Muscle of leg (tissue), 16 donors: ENCODE measurements at places on chromosomes 1 and 21. TPM values are rescaled to one million over a fixed set of nuclear protein-coding genes. Genes with fewer than 3 reads are reported as not detected.

DNA sequence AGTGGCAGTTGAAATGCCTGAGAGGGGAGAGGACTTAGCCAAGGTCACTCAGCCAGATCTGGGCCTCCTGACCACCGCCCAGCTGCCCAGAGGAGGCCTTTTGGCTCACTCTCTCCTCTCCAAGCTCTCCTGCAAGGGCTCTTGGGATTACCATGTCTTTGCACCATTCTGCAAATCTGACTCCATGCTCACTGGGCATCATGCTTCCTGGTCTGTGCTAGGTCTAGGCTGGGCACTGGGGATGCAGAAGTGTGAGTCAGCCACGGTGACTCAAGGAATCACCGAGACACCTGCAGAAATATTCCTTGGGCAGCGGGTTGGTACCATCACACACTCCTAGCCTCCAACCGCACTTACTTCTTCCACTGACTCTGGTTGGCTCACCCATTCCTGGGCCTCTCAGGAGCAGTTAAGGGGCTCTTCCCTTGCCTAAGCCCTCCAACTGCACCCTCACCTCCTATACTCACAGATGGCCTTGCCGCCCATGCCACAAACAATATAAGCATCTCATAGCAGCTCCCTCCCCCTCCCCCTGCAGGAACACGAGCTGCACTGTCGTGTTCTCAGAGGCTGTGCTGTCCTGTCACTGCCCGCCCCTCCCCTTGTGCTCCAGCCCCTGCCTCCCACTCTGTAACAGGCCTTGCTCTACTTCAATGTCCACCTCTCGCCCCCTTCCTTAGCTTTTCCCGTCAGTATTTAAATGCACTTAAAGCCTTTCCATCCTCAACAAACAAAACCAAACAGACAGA, 34.8 kb downstream of the CDCP2 start:
- no peak for DNase-seq

DNA sequence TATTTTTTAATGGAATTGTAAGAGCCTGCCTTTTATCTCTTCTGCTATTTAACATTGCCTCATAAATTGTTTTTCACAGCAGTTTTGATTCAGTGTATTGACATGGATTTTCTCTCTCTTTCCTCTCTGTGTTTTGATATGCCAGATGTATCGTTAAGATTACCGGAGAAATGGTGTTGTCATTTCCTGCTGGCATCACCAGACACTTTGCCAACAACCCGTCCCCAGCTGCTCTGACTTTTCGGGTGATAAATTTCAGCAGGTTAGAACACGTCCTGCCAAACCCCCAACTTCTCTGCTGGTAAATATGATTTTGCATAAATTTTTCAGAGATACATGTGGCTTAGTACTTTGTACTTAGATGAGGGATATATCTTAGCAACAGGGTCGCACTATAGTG, 23.1 kb upstream of the DYNLT5 start:
- DNase-seq, result no peak

GRCh38 chr21:35616090-35616489, 444.2 kb downstream of the SETD4 start:
- peak; percentile 73 for DNase-seq

GRCh38 chr1:66300972-66301451, 232.9 kb upstream of the SGIP1 start:
- DNase-seq, result no peak

- no peak for DNase-seq
These were observed 20.3 kb downstream of the AJAP1 start for GRCh38 chr1:4674676-4675075.

- peak; percentile 65 for DNase-seq
These were observed 114.2 kb downstream of the SLC16A1 start for GRCh38 chr1:112841825-112842224.

DNA sequence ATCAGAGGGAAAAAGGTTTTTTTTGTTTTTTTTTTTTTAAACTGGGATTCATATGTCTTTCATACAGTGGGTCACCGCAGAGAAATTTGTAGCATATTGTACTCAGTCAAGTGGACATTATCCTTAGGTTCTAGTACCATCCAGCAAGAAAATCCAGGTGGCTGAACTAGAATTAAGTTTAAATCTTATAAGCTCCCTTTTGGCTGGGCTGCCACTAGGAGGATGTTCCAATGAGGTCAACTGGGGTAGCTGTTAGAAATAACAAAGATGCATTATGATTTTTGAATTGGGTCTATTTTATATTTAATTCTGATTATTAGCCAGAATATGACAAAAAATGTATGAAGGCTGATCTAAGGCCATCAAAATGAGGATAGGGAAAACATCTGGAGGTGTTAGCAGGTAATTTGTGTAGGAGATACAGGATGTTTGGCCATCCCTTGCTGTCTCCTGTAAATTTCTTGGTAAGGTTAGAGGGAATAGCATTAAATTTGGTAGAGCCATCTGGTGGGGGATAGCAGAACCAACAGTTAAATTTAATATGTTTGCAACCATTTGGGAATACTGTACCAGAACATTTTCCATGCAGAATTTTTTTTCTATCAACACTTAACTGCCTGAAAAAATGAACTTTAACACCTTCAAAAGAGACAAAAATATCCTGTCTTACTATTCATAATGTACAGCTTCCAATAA, 568.5 kb upstream of the B3GALT2 start:
- no peak for DNase-seq

Gene SCCPDH
- 41.0 TPM for total RNA-seq

DNA sequence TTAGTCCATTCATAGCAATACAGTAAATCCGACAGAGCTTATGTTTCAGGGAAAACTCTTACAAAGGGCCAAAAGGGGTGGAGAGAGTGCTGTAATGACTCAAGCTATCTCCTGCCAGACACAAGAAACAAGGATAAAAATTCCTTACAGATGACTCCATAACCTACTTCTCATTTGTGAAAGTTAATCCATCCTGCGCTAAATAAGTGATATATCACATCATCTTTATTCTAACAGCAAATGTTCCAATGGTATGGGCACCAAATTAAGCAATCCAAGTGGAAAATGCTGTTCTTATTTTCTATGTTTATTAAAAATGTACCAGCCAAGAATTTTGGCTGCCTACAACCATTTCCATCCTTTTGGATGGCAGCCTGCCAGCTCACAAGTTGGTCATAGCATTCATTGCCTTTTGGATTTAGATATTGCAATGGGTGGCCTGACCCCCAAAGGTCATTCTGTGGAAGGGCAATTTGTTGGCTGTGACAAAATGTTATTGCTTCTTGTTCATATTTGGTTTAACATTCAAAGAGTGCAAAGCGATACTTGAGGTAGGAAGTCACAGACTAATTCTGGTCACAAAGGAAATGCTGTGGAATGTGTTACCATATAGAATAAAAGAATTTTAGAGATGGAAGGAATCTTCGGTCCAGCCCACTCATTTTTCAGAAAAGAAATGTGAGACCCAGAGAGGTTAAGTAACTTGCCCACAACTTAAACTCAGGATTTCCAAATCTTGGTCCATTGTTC, 2.8 kb upstream of the ENAH start:
- peak; percentile 99 for DNase-seq

GRCh38 chr1:222865718-222866117, 50.9 kb downstream of the DISP1 start:
- DNase-seq, result no peak

DNA sequence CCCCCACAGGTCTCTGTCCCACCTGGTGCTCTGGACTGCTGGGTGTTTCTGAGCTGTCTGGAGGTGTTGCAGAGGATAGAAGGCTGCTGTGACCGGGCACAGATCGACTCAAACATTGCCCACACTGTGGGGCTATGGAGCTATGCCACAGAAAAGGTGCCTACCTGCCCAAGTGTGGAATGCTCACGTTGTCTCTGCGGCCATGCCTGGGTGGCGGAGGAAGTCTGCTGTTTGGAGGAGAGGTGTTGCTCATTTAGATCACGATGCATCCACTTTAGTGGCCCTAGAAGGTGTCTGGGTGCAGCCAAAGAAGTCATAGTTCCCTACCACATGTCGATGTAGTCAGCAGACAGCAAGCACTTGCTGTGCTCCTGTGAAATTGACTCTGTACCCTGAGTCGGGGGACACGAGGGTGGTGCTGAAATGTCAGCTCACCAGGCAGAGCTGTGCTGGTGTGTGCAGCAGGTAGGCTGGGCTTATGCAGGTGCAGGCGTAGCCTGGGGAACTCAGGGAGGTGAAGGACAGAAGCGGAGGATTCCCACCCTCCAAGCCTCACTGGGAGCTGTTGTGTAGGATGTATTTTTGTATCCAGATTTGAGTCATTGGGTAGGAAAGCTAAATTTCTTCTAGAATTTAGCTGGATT, 32.8 kb upstream of the PWP2 start:
- no peak for DNase-seq

DNA sequence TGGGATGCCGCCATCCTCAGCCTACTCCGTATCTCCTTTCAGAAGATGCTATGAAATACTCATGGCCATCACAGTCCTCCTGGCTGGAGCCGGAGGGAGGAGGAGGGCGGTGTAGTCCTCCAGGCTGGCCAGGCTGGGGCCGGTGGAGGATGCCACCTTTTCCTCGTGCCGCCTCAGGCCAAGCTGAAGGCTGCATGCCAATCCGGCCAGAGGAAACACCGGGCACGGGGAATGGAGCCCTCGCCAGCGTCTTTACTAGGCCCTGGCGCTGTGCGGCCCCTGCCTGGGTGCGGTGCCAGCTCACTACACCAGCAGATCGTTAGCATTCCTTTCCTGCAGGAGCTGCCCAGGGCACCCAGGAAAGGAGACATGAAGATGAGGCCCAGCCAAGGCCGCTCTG, 70.1 kb downstream of the CASZ1 start:
- DNase-seq, result no peak

GRCh38 chr1:17045150-17045549, 8.7 kb downstream of the SDHB start:
- peak; percentile 48 for DNase-seq

DNA sequence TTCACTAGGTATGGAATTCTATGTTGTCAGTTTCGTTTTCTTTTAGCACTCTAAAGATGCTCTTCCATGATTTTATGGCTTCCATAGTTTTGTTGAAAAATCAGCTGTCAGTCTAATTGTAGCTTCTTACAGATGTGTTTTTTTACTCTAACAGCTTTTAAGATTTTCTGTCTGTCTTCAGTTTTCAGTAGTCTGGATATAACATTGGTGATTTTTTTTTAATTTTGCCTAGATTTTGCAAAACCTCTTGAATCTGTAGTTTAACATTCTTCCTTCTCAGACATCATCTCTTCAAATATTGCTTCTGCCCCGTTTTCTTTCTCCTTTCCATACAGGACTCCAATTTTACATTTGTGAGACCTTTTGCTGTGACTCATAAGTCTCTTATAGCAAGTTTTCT, 17.9 kb upstream of the DYRK1A start:
- DNase-seq, result no peak

Gene HDGF
- total RNA-seq, result 123 TPM

DNA sequence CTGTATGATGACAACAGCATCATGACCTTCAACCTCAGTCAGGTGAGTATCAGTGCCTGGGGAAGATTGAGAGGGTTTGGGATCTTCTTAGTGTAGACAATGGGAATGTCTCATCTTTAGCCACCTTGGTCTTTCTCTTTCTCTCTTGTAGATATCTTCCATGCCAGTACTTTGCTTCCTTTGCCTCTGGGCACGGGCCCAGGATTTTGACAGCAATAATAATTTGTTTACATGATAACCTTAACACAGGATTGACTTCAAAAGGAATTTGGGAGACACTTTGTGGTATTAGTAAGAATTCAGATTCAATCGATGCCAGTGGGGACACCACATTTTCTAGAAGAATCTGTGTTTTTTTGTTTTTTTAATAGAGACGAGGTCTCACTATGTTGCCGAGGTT, 12.1 kb upstream of the PIGV start:
- no peak for DNase-seq

GRCh38 chr1:221527886-221528624, 213.8 kb downstream of the DUSP10 start:
- no peak for DNase-seq

Gene SLC39A1
- 44.4 TPM for total RNA-seq

DNA sequence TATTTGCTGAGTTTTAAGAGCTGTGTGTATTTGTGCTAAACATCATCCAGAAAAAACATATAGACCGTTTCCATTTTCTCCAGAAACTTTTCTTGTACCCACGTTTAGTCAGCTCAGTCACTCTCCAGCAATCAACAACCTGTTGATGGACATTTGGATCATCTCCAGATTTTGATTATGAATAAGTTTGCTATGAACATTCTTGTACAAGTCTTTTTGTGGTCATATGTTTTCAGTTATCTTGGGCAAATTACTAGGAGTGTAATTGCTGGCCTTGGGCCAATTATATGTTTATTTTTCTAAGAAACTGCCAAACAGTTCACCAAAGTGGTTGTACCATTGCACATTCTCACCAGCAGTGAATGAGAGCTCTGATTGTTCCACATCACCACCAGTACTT, 221.8 kb downstream of the CENPF start:
- DNase-seq, result no peak

Gene IQGAP3
- 5.3 TPM for total RNA-seq

Gene KCNJ6
- total RNA-seq, result 0.93 TPM

DNA sequence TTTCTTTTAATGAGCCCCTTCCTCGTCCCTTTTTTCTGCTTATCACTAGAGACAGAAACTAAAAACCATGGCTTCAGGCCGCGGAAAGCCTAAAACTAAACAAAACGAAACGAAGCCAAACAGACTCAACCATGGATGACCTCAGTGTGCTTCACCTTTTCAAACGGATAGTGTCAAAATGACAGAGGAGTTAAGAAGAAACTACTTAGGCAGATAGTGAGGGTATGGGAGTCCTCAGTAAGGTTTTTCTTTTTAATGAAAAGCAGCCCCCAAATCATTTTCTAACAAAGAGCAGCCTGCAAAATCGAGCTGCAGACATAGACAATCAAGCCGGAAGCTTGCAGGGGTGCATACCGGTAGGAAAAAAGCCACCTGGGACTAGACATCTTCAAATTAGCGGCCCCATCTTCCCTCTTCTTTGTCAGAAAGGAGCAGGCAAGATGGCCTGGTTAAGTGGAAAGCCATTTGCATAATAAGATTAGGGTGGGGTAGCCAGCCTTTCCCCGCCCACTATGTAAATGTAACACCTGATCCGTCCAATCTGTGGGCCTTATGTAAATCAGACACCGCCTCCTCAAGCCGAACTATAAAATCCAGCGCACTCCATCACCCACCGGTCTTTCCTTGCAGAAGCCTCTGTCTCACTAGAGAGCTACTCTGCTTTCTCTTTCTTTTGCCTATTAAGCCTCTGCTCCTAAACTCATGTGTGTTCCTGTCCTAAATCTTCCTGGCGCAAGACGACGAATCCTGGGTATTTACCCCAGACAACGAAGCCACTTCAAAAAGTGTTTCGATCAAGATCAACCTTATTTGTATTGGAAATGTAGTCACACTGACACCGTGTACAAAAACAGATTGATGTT, 6.2 kb upstream of the ERO1B start:
- no peak for DNase-seq

DNA sequence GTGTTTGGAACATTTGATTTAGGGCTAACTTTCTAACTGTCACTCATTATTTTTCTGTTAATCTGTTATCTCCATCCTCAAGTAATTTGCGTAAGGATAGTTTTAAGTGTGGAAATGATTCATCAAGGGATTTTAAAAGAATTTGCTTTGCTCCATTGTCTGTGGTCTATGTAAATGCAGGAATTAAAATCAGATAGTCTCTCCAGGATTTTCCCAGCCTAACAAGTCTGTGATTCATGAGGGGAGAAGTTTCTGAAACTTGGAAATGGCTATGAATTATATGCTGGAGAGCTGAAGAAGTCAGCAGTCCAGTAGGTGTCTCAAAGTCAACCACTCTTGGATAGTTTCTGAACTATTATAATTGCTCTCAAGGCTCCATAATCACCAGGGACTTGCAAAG, 264.5 kb downstream of the MRPL39 start:
- DNase-seq, result no peak

GRCh38 chr1:105419030-105419429, 1637.4 kb upstream of the PRMT6 start:
- DNase-seq, result no peak
